Heart left ventricle (tissue), 16 donors: ENCODE measurements at places on chromosomes 2 and 18. TPM values are rescaled to one million over a fixed set of nuclear protein-coding genes. Genes with fewer than 3 reads are reported as not detected.

- no peak for DNase-seq
Measured at GRCh38 chr2:219415580-219416234, 2.5 kb upstream of the DES start.

GRCh38 chr2:38540580-38541286 is 62.0 kb downstream of the HNRNPLL start:
- no peak for DNase-seq

DNA sequence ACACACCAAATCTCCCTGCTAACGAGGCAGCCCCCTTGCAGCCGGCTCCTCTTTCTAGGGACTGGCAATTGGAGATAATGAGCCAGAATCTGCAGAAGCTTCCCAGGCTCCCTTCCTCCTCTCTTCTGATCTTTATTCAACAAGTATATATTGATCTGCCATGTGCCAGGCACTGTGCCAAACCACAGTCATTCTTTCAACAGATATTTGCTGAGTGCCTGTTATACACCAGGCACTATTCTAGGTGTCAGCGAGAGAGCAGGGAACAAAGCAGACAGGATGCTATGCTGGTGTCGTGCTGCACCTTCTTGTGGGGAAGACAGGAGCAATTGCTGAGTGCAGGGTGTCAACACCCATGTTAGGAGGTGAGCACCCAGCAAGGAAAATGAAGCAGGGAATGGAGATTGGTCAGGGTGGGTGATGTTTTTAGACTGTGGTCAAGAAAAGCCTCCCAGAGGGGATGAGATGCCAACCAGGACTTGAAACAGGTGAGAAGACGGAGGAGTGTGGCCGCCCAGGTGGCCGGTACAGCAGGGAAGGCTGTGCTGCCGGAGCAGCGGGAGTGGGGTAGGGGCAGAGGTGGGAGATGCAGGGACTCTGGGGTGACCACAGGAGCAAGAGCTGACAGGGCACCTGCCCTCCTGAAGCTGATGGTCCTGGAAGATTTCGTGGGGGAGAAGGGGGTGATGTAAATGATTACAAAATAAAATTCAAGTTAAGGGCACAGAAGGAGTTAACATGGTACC is 307.6 kb upstream of the RAB12 start:
- no peak for DNase-seq

CRYGC gene
- total RNA-seq = not detected

IL1R2 gene
- not detected for total RNA-seq

ANKRD62 gene
- not detected for total RNA-seq

LOXL3 gene
- total RNA-seq = 3.0 TPM

HOXD4 gene
- total RNA-seq = 0.41 TPM

VWC2L gene
- total RNA-seq = not detected
